A549 (cell line): ENCODE measurements at places on chromosomes 5 and 9.

DNA sequence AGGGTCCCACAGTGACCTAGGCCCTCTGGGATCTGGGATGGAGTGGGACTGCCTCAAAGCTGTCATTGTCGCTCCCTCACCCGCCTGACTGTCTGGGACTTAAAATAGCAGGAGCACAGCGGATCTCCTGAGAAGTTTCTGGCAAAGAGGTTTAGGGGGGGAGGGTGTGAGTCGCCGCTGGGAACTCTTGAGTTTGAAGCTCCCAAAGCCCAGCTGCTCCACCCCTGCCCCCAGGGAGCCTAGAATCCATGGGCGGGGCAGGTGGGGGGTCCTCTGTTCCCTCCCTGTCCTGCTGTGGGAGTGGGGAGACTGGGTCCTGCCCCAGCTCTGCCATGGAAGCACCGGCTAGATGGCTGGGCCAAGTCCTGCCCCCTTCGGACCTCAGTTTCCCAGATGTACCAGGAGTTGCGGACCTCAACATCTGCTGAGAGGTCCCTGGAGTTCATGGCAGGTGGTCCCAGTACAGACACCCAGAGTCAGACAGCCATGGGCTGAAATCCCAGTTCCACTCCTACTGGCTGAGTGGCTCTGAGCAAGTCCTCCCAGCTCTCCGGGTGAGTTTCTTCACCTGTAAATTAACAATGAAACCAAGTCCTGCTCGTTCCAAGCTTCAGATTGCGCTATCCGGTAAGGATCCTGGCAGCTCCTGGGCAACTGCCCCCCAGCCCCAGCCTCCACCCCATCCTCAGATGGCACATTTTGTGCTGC, 985 bp upstream of the WDR38 start:
- no peak for DNase-seq

DNA sequence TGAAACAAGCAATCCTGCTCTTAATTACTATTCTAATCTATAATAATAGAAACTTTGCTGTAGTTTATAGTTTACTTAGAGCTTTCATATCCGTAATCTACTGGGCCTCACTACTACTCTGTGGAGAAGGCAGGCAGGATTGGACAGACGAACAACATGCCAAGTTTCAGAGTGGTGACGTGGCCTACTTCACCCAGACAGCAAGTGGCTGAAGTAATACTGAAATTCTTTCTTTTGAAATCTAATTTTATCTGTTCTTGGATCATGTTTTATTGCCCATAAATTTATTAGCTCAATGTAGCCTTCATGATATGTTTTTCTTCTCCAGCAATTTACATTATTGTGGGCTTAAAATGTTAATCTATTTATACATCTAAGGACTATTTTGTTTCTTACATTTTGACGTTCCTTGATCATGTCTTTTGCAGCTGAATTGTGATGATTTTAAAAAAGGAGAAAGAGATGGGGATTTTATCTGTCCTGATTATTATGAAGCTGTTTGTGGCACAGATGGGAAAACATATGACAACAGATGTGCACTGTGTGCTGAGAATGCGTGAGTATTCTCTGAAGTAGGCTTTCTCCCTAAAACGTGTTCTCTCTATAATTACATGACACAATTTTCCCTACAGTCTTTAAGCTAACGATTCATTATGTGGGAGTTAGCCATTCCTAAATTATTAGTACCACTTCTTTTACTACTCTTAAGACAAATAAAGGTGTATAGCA, 22.4 kb downstream of the SPINK5 start:
- no peak for DNase-seq

DNA sequence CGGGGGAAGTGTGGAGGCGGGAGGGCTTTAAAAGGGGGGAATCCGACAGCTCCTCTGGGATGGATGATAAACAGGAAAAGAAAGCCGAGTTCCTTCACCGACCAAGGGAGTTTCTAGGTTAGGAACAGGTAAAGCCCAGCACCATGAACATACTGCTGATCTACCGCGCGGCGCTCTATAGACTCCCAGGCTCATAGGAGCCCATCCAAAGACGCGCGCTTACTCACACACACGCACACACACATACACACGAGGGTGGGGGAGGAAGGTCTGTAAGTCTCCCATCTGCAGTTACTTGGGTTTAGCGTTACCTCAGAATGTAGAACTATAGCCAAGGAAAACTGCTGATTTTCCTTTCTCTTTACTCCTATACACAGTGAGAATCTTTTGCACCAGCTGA, 2.6 kb upstream of the GABRB2 start:
- peak; percentile 10 for DNase-seq

DNA sequence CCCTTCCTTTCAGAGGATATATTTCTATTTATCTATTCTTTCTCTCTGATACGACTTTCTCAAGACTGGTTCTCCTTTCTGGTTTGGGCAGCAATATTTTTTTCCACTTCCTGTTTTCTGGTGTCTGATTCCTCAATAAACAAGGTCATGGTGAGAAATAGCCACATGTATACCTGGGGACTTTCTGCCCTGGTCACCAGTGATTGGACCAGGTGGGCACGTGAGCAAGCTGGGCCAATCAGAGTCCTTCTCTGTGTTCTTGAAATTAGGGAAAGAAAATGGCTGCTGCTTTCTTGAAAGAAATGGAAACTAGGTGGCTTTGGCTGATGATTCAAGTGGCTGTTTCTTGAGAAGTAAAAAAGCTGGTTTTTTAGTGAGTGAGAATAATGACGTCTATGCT, 18.4 kb upstream of the GSN start:
- DNase-seq = no peak

DNA sequence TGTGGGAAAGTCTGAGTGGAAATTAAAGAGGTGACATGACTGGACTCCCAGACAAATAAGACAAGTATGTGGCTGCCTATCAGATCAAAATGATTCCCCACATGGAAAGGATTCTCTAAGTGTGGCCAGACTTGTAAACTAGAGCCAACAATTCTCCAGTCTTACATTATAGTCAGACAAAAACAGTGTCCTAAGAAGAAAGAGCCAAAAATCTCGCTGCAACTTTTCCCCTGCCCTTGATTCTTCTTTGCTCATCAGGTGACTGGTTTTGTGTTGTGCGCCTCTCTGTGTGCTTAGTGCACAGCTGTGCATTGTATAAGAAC, 164.2 kb upstream of the TARS1 start:
- DNase-seq = no peak
